Pons (tissue), 1 donor: ENCODE measurements at places on chromosomes 6 and 20.

GRCh38 chr6:107524626-107525025 is 34.7 kb downstream of the SOBP start:
- no peak for DNase-seq

GRCh38 chr20:8860011-8860495 is 208.8 kb upstream of the PLCB4 start:
- no peak for DNase-seq

GRCh38 chr20:51446656-51447055 is 95.9 kb downstream of the NFATC2 start:
- DNase-seq: no peak

DNA sequence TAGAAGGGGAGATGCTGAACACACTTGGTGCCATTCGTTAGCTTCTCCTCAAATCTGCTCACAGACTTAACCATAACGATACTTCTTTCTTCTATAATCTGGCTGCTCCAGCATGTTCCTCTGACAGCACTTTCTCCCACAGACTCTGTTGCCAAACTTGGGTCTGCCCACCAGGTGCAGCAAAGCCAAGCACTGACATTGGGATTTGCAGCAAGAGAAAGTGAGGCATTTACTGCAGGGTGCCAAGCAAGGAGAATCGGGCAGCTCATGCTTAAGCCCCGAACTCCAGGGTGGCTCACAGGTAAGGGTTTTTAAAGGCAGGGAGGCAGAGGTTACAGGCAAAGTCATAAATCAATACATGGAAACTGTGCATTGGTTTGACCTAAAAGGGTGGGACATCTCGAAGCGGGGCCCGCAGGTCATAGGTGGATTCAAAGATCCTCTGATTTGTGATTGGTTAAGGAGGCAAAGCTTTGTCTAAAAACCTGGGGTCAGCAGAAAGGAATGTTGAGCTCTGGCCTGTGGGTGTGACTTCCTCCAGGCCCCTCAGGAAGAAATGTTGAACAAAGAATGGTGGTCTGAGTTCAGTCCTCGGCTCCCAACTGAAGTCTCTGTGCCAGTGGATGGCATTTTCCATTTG is 25.1 kb upstream of the PNPLA1 start:
- DNase-seq: no peak

DNA sequence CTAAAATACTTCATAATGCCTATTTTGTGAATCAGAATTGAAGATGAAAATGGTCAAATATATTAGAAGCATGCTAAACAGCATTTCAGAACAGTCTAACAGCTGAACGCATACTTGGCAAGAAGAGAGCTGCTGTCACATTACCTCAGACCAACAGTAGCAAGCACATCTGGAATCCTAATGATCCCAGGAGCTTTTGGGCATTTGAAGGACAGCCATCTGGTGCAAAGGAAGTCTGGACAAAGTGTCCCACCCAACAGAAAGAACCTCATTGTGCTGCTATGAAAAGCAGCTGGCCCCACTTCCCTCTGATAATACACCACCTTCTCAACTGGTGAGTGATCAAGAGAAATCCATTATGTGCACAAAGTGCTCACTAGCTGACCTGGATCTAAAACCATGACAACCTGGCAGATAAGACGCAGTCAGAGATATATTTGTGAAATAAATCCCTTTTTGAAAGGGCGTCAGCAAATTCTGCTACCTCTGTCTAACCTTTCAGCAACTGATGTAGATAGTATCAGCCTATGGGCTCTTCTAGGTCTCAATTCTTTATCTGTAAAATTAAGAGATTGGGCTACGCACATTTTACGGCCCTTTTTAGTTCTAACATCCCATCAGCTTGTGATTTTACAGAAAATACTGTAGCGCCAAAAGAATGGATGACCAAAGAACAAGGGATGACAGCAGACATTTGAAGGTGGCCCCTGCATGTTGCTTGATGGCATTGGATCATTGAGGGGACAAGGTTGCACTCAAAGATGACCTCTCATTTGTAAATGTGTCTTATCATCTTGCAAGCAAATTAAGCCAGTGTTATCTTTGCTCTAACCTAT is 78.7 kb downstream of the SGK1 start:
- peak; percentile 61 for DNase-seq

- no peak for DNase-seq
Measured at GRCh38 chr6:111788379-111789276, 84.6 kb downstream of the FYN start.
